CD4-positive, alpha-beta memory T cell (primary cell): ENCODE measurements at places on chromosomes 1 and 21.

DNA sequence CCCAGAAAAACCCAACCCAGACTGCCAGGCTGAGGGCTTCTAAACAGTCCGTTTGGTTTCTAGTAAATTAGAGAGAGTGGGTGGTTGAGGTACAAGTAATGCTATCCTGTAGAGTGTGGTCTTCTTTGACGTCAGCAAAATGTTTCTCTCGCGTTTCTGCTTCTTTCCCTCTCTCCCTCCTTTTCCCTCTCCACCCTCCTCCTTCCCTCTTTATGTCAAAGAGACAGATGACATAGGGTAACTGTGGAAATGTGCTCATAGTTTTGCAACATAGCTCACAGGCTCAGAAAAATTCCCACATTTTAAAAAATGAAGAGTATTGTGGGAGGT, 158.3 kb downstream of the TOMM20 start:
- no peak for DNase-seq

GRCh38 chr1:118739501-118739900, 248.6 kb downstream of the TBX15 start:
- DNase-seq, result no peak

DNA sequence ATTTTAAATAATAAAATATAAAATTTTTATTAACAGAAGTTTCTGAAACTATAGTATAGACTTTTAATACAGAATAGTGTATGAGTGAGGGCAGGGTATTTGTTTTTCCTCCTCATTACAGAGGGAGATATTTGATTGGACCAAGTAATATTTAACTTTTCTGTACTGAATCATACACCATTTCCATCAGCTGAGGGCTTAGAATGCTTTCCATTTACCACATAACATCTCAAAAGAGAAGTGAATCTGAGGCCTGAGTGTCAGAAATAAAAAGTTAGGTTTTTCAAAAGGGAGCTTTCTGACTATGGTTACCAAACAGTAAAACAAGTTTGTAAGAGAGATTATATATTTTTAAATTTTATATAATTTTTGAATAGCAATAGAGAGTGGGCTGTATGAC, 29.5 kb downstream of the TLCD4 start:
- no peak for DNase-seq

DNA sequence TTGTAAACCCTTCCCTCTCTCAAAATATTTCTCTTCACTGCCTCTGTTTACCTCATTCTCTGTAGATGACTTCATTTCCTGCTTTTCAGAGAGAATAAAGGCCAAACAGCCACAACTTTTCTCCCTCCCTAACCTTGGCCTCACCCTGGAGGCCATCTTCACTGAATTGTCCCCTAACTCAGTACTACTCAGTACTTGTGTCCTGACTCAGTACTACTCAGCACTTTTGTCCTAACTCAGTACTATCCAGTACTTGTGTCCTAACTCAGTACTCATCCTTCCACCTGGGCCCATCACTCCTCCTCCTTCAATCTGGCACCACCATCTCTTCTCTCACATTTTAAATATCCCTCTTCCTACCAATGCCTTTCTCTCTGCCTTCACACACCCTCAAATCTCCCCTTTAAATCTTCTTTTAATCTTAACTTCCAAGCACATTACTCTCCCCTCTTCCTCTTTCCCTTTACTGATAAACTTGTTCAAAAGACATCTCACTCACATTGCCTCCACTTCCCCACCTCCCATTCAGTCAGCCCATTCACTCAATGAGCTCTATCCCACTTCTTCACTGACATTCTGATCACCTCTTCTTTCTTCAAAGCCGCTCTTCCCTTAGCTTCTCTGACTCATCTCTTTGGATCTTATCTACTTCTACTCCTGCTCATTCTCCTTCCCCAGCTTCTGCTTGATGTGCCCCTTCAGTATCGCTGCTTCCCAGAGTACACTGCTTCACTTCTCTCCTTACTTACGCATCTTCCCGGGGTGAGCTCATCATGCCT, 121.4 kb downstream of the RNF220 start:
- no peak for DNase-seq

DNA sequence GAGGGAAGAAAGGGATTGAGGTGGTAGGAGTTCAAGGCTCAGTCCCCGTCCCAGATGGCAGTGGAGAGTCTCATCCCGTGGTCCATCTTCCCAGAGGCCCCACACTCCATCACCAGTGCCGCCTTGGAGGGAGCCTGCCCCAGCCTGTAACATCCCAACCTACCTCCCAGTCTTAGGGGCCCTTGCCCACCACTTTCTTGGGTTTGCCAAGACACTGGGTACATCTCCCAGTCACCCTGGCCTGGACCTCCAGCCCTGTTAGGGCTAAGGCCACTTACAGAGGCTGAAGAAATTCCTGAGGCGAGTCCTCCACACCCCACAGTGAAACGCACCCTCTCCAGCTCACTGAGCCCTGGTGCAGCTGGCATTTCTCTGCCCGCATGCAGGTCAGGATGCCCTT, 3.3 kb downstream of the TMEM200B start:
- DNase-seq, result no peak

GRCh38 chr1:196997423-196997822, 20.1 kb downstream of the CFHR5 start:
- no peak for DNase-seq

DNA sequence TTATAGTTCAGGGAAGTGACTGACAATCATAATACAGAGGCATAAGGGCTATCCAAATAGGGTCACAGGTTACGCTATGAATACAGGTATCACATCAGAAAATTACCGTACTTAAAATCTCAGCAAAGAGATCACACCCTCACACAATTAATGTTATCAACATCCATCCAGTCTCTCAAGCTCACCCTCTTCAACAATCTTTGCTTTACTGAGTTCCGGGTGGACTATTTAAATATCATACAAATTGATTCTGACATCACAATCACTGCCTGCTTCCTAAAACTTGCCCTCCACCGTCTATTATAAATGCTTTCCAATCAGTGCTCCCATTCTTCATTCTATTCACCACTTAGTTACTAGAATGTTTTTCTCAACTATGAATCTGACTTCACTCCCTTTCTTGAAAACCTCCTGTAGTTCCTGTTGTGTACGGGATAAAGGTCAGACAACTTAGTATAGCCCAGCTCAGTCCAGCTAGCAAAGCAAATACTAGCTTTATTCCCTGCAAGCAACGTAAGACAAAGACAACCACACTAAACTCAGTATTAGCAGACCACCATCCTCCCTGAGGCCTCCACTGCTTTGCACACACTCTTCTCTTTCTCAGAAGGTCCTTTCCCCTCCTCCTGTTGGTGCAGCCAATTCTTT, 398.7 kb downstream of the SMYD3 start:
- no peak for DNase-seq

GRCh38 chr1:170254371-170254770, 108.6 kb downstream of the NTMT2 start:
- DNase-seq, result no peak

DNA sequence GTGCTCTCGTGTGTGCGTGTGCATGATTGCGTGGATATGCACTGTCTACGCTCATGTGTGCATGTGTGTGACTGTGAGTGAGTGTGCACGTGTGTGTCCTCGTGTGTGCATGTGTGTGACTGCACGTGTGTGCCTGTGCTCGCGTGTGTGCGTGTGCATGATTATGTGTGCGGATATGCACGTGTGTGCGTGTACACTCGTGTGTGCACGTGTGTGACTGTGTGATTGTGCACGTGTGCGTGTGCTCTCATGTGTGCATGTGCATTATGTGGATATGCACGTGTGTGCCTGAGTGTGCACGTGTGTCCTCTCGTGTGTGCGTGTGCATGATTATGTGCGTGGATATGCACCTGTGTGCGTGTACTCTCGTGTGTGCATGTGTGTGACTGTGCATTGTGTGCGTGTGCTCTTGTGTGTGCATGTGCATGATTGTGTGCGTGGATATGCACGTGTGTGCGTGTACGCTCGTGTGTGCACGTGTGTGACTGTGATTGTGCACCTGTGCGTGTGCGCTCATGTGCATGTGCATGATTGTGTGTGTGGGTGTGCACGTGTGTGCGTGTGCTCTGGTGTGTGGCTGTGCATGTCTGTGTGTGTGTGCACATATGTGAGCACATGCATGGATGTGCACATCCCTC, 2.2 kb downstream of the MMEL1 start:
- DNase-seq, result no peak
